ENCODE measurements at places on chromosomes 5 and 9.

DNA sequence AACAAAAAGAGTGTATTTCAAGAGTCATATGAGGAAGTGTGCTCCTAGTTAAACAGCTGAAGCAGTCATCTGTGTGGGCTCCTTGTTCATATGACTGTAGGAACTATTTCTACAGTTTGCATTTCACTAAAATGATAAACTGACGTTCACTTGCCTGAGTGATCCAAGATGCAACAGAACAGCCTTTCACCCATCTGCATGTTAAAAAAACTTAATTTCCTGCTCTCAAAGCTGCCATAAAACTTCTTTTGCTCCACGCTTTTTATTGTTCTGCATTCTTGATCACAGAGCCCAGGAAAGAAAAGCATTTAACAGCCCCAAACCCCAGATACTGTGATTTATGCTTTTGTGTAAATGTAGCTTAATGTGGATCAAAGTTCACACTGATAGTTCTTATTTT, 43.9 kb downstream of the ZNF608 start:
- no peak for DNase-seq

DNA sequence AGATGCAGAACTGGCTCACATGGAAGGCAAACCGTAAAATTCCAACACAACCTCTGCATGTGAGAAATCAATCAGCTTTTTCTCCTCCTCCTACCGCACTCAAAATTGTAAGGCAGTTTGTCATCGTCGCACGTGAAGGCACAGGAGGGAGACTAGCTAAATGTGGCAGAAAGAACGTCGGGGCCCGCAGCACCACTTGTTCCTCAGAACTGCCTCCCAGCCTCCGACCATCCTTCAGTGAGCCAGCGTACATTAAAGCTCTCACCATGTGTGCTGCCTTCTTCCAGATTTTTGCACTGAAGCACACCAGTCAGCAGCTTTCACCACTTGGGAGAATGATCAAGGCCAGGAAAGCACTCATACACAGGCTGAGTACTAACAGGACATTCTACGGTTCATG, 105.9 kb downstream of the RFX3 start:
- DNase-seq = no peak

- peak; percentile 22 for DNase-seq
These were observed 354.6 kb downstream of the SLIT3 start for GRCh38 chr5:168946363-168946762.

GRCh38 chr9:22449719-22450118, 3.1 kb downstream of the DMRTA1 start:
- DNase-seq = no peak

DNA sequence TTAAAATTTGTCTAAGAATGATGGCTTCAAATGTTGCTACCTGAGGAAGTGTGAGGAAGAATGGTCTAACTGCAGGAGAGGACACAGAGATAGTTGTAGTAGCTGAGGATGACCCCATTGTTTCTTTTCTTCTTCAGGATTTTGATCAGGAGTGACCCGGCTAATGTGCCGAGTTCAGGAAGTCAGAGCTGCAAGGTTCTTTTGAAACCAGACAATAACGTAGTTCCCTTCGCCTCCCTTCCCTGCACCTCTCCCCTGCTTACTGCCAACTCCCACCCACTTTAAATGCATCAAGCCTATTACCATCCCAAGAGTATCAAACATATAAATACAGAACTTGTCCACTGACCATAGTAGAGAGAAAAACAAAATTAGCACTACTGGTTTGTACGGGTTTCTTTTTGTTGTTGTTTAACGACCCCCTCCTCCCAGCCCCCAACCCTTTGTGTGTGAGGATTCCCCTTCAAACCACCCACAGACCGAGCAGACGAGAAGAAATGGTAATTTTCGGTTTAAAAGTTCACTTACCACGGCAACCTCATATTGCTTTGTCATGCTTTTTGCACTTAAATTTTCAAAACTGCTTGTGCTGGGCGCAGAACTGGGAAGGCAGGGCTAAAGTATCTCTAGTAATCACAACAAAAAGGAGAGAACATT, 23.5 kb upstream of the ELAVL2 start:
- DNase-seq = no peak
